ENCODE measurements at places on chromosomes 2 and 18.

DNA sequence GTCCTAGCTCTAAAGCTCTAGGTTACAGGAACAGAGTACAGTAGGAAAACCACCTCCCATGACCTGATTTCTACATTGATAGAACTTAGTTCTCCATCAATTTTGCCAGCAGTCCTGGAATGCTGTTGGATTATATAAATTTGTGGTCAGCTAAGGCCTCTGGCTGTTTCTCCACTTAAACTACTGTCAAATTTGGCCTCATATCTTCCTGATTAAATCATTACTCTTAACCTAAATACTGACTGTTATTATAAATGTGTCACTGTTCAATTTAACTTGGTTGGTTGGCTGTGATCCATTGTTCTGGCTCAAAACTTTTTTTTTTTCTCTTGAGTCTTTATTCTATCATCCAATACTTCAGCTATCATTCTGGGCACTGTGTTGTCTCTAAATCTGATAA, 71.2 kb downstream of the TGFA start:
- DNase-seq: no peak

- no peak for DNase-seq
These were observed 140.6 kb upstream of the LGALSL start for GRCh38 chr2:64313398-64313723.

DNA sequence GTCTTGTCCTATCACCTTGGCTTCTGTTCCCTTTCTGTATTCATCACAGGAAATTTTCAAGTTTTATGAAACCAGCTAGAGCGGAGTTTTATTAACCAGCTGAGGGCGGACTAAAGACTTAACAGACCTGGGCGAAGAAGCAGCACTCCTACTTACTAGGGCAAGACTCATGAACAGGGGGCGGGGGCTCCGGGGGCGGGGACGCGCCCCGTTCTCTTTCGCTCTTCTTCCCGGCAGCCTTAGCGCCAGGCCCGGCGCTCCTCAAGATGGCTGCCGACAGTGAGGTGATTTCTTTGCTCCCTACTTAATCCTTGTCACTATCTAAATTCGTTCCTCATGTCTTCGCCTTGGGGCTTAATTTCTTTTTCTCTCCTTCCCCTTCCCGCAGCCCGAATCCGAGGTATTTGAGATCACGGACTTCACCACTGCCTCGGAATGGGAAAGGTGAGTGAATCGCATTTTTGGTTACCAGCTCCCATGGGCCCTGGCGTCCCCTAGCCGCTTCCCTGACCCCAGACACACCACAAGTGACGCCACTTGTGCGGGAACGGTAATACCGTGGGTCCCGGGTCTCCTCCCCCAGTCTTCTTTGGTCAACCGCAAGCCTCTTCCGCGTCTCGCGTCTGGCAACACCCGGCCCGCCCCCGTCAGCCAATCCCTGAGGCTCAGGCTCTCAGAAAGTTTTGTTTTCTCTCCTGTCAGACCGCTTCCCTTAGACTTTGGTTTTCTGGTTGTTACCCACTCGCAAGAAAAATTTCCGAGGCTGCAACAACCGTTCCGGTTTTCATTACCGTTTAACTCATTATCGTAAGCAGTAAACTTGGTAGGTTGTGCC, at the start of gene RAB3GAP1:
Gene RAB3GAP1 (plus strand): TSS at position 251 of the 835 bp plus-strand sequence. CDS start 16 bp downstream, at position 267.
- peak; percentile 78 for DNase-seq

GRCh38 chr2:27024188-27024587, 8.6 kb upstream of the TMEM214 start:
- DNase-seq: no peak

DNA sequence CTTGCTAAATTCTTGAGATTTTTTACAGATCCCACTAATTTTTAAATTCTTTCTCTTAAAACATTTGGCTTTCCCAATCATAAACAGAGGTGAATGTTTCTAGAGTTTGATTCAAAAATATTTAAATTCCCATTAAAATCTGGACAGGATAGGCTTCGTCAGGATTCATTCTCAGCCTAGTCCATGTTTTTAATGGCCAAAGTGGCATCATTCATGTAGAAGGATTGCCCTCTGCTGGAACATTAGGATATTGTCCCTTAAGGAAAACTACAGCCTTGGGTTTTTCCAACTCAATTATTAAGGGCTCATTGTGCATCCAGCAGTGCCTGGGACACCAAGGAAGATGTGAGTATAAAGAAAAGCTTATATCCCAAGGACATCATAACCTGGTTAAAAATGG, 71.7 kb downstream of the TPGS2 start:
- no peak for DNase-seq

DNA sequence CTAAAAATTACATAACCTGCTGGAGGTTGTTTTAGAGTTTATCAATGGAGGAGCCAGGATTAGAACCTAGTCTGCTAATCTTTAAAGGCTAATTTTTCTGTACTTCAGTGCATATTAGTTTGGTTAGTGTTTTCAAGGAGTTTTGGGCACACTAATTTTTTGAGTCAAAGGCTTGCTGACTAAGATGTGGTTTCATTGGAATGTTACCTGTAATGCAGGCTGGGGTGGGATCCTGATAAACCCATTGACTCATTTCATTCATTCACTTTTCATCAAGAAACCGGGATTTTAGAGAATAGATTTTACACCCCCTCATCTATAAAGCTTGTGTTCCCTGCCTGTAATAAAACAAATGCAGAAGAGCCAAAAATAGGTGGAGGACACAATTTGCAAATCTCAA, 91.9 kb upstream of the IL1R2 start:
- DNase-seq: no peak

- DNase-seq: no peak
These were observed 594 bp downstream of the RAD51AP2 start for GRCh38 chr2:17517481-17518211.

DNA sequence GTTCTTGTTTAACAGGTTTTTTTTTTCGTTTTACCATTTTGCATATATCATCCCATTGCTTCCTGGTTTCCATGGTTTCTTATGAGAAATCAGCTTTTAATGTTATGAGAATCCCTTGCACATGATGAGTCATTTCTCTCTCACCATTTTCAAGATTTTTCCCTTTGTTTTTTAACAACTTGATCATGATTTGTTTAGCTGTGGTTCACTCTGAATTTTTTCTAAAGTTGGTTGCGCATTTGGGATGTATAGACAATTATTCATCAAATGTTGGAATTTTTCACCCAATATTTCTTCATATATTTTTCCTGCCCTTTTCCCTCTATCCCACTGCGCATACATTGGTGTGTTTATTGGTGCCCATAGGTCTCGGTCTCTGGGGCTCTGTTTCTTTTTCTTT, 42.4 kb upstream of the BIN1 start:
- DNase-seq: no peak

DNA sequence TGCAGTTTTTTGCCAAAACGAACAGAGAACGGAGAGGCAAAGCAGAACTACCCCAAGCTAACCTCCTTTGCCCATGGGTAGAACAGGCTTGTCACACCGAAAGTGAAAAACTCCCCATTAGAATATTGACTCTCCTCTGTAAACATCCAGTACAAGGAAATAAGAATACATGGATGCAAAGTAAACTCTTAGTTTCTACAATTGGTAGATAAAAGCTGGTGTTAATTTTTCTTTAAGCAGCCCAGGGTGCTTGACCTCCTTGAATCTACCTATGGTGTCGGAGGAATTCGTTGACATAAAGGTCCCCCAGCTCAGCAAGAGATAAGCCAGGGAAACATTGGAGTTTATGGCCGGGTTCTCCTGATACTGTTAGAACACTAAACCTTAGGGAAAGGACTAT, 48.4 kb upstream of the DSG1 start:
- no peak for DNase-seq

GRCh38 chr2:197128126-197128525, 182.5 kb downstream of the ANKRD44 start:
- no peak for DNase-seq

GRCh38 chr18:48832938-48833700, 117.6 kb downstream of the SMAD7 start:
- no peak for DNase-seq

DNA sequence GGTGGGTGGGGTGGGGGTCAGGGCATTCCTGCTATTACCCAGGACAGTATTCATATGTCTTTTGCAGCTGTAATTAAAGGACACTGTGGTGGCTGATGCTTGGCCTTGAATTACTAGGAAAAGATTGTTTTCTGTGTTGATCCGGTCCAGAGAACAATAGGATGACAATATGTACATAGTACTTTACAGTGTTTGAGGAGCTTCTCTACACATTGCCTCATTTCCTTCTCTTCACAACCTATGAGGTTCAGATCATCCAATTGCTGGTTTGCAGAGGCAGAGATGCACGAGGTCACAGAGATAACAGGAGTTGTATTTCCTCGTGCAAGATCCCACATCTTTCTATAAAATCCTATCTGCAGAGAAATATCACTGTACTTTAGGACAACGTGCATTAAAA, 119.5 kb downstream of the LIPG start:
- no peak for DNase-seq

GRCh38 chr2:240995041-240996021, 3.1 kb upstream of the SNED1 start:
- no peak for DNase-seq

DNA sequence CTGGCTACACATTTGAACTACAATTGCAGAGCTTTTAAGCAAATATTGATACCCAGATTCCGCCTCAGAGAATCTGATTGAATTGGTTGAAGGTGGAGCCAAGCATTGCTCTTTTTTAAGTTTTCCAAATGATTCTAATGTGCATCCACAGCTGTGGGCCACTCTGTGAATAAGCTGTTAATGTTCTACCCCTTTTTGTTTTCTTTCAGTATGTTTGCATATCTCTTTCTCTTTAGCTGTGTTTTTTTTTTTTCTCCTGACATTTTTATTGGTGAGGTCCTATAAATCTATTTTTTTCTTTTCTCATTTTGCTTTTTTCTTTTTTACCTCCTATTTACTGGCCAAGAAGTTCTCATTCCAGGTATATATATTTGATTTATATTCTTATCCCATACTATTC, 6.5 kb downstream of the SCN3A start:
- DNase-seq: no peak

DNA sequence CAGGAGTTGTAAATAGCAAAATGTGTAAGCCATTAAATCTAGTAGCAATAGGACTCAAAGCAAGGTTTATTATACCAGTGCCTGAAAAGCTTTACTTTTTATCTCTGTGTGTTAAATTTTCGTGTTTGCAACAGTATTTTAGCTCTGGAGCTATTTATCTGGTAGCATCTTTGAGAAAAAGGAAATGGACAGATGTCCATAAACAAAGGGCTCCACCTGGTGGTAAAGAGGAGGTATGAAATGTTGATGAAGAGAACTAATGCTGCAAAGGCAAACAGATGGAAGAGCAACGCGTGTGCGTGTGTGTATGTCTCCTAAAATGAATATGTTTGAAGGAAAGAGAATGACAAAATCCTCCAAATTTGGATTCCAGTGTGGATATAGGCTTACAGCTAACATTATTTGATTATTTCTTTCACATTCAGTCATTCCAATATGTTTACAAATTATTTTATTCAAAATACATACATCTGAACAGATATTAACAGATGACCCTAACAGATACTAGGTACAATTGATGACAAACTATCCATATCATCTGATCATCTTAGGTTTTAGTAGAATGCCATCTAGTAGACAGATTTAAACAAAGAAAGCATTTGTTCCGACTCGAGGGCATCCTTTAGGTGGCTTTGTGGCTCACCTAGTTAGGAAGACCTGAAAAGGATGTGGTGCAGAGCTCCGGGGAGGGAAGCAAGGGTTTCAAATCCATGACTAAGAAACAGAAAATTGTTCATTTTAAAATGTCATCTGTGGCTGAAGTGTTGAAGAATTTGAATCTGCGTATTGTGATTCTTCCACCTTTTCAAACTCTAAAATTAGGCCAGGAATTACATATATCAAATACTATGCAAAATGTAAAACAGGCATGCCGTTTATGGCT, 383.3 kb downstream of the MTX2 start:
- DNase-seq: no peak

DNA sequence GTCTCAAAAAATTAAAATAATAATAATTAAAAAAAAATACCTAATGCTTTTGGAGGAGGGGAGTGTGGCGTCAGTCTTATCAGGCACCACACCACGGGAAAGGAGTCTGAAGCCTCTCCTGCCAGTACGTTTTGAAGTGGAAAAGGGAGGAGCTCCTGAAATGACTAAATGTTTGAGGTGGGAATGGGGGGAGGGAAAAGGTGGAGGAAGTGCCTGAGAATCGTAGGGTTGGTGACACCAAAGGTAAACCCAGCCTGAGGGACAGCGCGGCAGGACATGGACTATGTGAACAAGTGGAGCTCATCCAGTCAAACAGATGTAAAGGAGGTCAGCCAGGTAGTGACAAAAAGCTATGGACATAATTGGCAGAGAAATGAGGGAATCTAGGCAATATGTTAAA, 42.2 kb upstream of the EPHA4 start:
- DNase-seq: no peak

DNA sequence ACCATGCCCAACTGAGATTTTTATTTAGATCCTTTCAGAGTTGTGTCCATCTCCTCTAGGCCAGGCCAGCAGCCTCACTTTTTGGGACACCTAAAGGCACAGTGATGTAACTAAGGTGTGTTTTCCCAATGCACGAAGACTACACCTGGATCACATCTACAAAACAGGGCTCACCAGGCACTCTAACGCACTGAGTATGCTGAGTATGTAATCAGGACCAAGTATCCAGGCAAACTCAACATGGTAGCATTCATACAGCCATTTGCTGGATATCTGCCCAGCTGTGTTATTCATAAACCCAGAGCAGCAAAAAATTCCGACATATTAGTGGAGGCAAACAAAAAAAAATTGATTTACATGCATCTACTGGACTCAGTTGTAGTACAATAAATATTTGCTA, 33.8 kb downstream of the LPIN2 start:
- no peak for DNase-seq

DNA sequence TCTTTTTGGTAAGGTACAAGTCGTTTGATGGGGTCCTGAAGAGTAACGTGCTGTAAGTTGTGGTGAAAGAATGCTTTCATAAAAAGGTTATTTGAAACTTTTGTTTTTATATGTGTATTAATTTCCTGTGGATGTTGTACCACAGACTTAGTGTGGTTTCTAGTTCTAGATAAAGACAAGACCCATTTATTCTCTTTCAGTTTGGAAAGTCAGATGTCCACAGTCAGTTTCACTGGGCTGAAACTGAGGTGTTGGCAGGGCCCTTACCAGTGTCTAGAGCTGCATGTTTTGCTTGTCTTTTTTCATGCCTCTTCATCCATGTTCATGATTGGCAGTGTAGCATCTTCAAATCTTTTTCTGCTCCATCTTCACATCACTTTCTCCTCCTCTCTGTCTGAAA, 22.1 kb upstream of the DOCK10 start:
- no peak for DNase-seq

- DNase-seq: no peak
These were observed 638.5 kb downstream of the CNTNAP5 start for GRCh38 chr2:124663645-124663997.

- DNase-seq: no peak
These were observed 843.2 kb upstream of the FANCL start for GRCh38 chr2:59084326-59084725.

DNA sequence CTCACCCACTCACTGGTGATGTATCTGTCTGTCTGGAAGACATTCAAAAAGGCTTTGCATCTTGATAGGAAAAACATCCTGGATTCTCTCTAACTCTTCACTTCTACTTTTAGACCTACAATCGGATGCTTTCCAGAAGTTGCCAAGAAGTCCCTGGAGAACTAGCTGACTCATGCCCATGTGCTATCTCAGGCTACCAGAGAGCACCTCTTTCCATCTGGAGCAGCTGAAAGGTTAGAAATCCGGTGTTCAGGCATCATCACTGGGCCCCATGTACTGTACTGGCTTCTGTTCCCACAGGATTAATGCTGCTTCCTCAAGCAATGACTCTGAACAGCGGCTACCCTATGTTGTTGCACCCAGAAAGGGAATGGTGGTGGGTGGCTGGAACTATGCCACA, 259.0 kb downstream of the NBAS start:
- no peak for DNase-seq

Data from GM12891 (cell line).